MV-4-11 (cell line): ENCODE measurements at places on chromosomes 11 and 22.

GRCh38 chr11:69615545-69616278 lies 25.2 kb upstream of the CCND1 start:
- no peak for DNase-seq

GRCh38 chr11:10257478-10257877 lies 36.5 kb downstream of the SBF2 start:
- no peak for DNase-seq

GRCh38 chr11:75150879-75151278 lies at the start of gene SLCO2B1:
Gene SLCO2B1, plus strand, starts transcription at chr11:75151107. Its CDS starts 275 bp downstream, at chr11:75151382.
- no peak for DNase-seq

DNA sequence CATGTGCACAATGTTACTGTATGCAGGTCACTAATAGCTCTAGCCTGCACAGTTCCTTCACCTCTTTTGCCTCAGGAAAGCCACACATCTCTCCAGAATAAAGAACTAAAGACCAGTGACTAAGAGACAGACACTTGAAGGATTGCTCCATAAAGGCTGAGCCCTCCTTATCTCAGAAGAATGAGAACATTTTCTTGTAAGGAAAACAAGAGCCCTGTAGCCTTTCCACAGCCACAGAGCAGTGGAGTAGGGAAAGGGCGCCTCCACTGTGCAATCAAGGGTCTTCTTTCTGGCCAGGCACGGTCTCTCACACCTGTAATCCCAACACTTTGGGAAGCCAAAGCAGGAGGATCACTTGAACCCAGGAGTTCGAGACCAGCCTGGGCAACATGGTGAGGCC lies 202.6 kb upstream of the TMEM45B start:
- DNase-seq: peak; percentile 10

DNA sequence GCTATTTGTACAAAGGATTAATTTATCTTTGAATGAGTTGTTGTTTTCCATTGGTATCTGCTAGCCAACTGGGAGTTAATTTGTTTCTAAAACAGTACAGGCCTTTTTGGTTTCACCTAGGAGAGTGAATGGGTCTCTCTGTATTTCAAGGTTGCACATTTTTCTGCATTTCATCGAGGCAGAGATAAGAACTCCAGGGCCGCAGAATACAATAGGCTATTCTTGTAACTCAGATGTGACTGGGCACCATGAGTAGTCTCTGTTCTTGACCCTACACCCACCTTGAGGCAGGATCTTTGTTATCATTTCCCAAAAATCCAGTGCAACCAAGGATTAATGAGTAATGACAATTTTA lies 51.7 kb upstream of the OR9Q1 start:
- DNase-seq: no peak

DNA sequence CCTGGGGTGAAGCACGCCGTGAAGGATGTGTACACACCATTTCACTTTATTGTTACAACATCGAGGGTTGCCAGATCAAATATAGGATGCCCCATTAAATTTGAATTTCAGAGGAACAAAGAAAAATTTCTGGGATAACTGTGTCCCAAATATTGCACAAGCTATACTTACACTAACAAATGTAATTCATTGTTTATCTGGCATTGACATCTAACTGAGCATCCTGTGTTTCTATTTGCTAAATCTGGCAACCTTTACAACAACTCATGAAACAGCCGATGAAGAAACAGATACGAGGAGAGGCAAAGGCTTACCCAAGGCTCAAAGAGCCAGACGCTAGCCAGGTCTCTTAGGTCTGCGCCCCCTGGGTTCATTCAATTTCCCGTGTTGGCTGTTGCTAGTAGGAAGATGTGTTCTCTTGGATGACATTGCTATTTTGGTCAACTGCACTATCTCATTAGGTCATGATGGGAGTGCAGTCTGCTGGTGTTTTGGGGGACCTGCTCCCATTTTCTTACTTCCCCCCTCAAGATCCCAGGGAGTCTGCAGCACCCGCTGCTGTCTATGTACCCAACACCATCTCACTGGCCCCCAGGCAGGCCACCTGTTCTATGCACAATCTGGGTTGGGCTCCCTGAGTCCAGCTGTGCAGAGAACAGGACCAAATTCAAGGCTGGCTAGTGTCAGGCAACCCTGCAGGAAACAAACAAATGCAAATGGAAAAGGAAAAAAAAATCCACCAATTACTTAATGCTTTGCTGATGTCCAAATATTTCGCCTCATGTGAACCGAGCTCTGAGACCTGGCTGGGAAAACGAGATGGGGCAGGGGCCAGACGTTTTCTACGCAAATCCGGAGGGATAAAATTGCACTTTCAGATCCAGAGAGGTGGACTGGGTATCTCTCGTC lies 560.9 kb downstream of the MIAT start:
- no peak for DNase-seq

DNA sequence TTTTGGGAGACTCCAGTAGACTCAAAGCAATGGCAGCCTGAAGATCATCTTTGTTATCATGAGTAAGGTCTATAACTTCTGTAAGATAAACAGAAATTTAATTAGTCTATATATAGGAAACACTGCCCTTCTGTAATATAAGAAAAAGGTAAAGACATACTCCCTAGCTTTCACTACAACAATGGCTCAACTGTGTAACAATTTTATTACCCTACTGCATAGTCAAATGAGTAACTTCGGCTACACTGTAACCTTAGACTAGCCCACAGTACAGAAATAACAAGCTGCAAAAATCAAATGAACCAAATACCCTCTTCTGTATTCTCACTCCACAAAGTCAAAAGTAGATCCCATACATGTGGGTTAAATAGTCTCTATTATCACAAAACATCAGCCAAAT lies 33.7 kb downstream of the USP28 start:
- DNase-seq: no peak

DNA sequence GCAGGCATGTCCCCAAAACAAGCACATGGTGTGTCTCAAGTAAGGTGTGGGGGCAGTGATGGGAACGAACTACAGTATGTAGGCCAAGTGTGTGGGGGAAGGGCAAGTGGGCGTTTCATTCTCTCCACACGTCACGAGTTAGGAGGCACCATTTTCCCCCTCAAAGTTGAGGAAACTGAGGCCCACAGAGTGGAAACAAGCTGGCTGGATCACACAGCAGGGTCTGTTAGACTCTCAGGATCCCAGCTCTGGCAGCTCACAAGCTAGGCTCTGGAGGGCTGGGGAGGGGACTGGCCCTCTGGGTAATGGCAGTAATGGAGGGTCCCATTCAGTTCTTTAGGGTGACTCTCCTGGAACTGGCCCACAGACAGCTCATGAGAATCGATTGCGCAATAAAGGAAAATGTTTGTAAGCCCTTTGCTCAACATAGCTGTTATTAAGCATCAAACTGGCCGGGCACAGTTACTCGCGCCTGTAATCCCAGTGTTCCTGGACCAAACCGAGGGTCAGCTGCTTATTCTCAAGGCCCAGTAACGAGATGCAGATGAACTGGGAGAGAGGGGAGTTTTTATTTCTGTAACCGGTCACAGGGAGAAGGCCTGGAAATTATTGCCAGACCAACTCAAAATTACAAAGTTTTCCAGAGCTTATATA lies 24.1 kb upstream of the TUB start:
- peak; percentile 54 for DNase-seq

- no peak for DNase-seq
Observed at GRCh38 chr11:116598556-116598955, 174.2 kb downstream of the BUD13 start.

GRCh38 chr11:22775248-22775647 lies 54.4 kb downstream of the SVIP start:
- no peak for DNase-seq

- peak; percentile 95 for DNase-seq
Observed at GRCh38 chr11:111429066-111429506, 50.0 kb upstream of the POU2AF1 start.

GRCh38 chr11:12629601-12630313 lies 44.5 kb upstream of the TEAD1 start:
- no peak for DNase-seq

GRCh38 chr11:122861631-122862030 lies 20.9 kb upstream of the JHY start:
- DNase-seq: no peak
